ENCODE measurements at places on chromosomes 2 and 18.

GRCh38 chr18:48855422-48856377, 95.1 kb downstream of the SMAD7 start:
- DNase-seq = no peak

DNA sequence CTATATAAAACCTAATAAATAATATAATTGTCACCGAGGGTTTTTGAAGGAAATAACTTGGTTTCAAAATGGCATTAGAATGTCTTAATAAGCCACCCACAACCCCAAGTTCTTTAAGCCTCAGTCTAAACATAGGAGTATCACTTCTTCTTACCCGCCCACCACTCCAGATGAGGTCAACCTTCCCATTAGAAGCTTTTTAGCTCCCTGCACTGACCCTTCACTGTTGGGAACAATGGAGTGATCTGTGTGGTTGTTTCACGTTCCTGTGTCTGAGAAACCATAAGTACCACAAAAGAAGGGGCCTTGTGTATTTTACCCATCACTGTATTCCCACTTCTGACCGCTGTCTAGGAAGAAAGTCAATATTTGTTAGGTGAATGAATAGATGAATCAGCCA, 326.3 kb upstream of the ZNF521 start:
- DNase-seq = peak; percentile 22

GRCh38 chr2:9276901-9277451, 70.4 kb downstream of the ASAP2 start:
- DNase-seq = no peak

GRCh38 chr2:32008805-32009515, 1.8 kb downstream of the MEMO1 start:
- peak; percentile 43 for DNase-seq

DNA sequence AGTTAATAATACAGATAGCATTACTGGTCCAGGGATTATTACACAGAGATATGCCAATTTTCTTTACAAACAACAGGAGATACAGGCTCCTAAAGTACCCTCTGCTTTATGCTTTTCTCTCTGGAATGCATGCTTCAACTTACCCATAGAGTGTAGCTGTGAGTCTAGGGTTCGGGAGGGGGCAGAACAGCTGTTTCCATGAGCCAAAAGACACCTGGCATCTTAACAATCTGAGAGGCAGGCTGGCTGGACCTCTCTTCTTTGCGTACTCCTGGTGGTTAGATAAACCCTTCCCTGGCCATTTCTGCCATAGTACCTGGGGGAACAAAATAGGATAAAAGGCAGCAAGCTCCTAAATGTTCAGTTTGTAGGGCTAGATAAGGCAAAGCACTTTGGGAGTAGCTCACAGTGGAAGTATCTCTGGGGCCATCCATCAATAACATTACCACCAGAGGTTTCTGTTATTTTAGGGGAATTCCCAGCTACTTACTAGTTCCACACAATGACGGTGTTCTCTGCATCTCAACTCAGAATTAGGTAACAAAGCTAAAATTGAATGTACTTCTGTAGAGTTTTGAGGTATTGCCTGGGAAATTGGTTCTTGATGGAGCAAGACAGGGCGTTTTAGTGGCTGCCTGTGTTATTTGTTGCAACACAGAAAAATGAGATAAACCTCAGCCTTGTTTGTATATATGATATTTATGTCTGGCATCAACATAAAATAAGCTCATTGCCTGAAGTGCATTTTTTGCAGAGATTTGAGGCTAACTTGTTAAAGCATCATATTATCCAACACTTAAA, 6.2 kb upstream of the CCDC85A start:
- no peak for DNase-seq

GRCh38 chr2:56666777-56667176, 483.0 kb downstream of the CCDC85A start:
- no peak for DNase-seq

DNA sequence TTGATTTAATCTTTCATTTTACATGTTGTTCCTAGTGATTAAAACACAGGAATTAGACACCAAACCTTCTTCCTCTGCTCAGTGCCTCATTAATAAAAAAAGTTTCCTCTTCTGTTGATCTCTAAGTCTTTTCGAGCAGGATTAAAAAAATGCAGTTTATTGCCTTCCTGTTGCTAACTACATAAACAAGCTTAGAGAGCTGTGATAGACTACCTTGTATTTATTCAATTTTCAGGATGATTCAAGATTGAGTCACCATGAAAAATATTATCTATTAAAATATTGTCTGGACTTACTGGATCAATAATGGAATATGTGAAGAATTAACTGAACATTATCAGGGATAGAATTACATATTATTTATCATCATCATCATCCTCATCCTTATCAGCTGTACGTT, 1089.6 kb upstream of the CNTNAP5 start:
- DNase-seq = no peak

DNA sequence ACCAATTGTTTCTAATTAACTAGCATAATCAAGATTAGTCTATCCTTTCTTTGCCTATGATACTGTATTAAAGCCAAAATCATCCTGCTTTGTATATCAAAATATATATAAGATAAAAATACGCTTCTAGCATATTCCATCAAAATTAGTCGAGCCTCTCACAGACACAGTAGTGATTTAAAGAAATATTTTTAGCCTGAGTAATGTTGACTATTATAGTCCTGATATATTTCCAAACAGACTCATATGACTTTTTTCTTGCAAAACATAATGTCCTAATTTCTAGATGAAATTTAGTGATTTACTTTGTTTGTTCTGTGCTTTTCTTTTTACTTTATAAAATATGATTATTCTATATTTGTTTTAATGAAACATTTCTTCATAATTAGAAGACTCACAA, 30.9 kb downstream of the FAP start:
- DNase-seq = no peak

GRCh38 chr2:210617732-210618330, 61.4 kb downstream of the CPS1 start:
- peak; percentile 58 for DNase-seq

DNA sequence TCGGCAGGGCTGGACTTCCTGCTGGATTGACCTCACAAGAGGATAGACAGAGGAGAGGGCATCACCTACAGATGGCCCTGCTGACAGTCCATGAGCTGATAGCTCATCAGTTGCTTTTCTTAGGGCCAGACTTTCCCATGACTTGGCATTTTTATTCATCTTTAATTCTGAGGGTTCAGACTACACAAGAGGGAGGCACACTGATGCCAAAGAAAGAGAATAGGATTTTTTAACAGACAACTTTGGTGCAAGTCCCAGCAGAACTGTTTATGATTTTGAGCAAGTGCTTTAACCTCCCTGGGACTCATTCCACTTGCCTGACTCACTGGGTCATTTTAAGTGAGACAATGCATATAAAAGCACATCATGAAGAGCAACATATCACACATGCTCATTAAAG, 299.2 kb downstream of the INSIG2 start:
- DNase-seq = peak; percentile 81

- DNase-seq = no peak
Measured at GRCh38 chr2:180328795-180329422, 321.8 kb upstream of the CWC22 start.

- DNase-seq = peak; percentile 48
Measured at GRCh38 chr2:101770726-101771125, 73.2 kb downstream of the MAP4K4 start.

- DNase-seq = peak; percentile 47
Measured at GRCh38 chr2:50443868-50444630, 587.9 kb downstream of the NRXN1 start.

DNA sequence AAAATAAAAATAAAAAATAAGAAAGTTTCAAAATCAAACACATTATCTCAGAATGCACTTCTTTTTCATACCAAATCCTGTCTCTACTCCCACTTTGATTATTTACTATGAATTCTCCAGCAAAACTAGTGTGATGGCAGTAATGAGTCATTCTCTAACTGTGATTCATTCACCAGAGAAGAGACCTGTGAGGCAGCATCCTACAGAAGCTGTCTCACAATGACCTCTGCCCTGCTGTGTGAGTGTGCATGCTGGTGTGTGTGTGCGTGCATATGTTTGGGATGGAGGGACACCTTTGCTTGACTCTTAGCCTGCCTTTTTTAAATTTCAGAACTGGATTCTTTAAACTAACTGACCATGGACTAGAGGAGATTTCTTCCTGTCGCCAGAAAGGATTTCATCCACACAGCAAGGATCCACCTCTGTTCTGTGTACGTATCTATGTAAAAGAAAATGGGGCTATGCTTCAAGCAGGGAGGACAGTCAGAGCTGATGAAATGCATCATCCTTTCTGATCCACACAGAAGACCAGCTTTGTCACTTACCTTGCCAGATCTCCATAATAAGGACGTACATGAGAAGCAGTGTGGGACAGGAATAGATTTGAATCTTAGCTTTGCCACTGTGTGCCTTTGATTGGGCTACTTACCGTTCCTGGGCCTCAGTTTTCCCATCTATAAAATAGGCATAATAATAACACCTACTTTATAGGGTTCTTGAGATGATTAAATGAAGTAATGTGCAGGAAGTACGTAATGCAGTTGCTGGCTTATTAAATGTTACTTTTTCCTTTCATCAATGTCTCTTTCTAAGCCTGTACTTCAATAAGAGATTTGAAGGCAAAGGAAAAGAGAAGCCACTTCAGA, 31.2 kb downstream of the STAMBP start:
- DNase-seq = peak; percentile 82

DNA sequence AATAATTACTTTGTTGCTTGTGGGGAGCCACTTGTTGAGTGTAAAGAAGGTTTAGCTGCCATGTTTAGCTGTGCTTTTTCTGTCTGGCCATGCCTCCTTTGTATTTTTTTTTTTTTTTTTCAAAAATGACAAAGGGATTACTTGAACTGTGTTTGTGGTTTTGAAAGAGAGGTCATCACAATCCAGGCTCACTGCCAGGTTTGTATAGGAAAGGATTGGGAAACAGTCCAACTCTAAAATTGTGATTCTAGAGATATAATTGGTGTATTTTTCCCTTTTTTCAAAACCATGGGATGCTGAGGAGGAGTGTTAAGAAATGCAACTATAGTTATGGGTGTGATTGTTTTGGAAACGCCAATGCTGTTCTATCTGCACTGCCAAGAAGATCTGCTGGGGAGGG, 4.3 kb downstream of the ITPRIPL1 start:
- DNase-seq = peak; percentile 66

DNA sequence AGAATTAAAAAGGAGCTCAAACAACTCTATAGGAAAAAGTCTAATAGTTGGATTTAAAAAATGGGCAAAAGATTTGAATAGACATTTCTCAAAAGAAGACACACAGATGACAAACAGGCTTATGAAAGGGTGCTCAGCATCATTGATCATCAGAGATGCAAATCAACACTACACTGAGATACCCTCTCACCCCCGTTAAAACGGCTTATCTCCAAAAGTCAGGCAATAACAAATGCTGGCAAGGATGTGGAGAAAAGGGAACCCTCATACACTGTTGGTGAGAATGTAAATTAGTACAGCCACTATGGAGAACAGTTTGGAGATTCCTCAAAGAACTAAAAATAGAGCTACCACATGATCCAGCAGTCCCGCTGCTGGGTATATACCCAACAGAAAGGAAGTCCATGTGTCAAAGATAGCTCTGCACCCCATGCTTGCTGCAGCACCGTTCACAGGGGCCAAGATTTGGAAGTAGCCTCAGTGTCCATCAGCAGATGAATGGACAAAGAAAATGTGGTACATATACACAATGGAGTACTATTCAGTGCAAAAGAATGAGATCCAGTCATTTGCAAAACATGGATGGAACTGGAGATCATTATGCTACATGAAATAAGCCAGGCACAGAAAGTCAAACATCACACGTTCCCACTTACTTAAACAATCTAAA, 46.7 kb upstream of the B3GNT7 start:
- DNase-seq = no peak

GRCh38 chr18:48569139-48569914, 30.5 kb downstream of the CTIF start:
- DNase-seq = no peak

- no peak for DNase-seq
Measured at GRCh38 chr2:27053776-27054175, 2.3 kb downstream of the AGBL5 start.

DNA sequence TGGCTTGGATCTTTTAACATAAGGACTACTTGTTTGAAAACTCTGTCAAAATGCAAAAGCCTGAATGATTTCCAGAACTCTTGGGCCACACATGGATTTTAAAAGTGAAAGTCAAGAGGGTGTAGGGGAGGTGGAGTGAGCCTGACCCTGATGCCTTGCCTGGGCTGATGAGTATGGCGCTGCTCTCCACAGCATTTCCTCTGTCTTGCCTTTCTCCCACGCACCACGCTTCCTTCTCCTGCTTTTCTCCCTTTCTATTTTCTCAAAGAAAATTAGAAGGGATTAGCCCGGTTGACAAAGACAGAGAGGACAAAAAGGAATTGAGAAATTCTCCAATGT, 207.0 kb upstream of the CCDC68 start:
- DNase-seq = no peak

DNA sequence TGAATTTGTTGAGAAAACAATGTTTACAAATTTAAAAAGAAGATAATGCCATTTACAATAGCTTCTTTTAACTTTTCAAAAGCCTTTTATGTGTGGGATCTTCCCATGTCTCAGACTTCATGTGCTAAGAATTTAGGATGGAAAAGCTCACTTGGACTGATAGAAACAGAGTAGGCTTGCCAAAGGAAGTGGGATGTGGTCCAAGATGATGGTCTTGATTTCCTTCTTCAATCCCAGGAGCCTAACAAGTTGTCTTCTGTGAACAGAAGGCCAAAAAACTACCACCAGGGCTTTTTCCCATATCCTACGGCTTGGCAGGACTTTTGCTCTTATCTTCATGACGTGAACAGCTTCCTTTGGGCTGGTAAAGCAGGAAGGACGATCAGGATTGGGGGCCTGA, 9.5 kb downstream of the CXCR4 start:
- DNase-seq = no peak

All from fibroblast of lung (primary cell).